ENCODE measurements at places on chromosomes 4 and X.

GRCh38 chr4:13484749-13485221 is 645 bp upstream of the RAB28 start:
- DNase-seq, result peak; percentile 36

GRCh38 chr4:112130906-112131305 is 14.3 kb upstream of the FAM241A start:
- no peak for DNase-seq

DNA sequence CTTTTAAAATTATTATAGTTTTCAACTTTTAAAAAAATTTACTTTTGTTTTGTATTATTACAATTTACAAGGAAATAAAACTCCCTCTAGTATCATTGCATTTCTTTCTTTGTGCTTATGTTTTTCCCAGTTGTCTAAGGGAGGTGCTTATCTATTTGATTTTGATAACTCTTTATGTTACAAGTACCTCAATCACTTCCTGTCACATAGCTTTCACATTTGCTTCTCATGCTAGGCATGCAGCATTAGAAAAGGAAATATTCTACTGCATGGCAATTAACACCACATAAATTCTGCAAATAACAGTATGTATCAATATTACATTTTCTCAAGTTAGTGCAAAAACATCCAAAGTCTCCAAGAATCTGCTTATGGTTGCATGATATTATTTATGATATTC is 180.3 kb upstream of the HS3ST1 start:
- no peak for DNase-seq

GRCh38 chr4:17347445-17347844 is 164.4 kb downstream of the QDPR start:
- DNase-seq, result peak; percentile 11

DNA sequence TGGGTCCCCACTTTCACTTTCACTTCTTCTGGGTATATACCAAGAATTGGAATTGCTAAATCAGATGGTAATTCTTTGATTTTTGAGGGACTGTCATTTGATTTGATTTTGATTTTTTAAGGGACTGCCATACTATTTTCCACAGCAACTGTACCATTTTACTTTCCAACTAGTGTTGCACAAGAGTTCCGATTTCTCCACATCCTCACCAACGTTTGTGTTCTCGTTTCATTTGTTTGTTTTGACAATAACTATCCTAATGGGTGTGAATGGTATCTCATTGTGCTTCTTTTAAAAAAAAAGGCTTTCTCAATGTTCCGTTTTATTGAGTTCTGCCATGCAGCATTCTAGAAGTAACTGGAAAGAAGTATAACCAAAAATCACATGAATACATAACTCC is 62.6 kb downstream of the C4orf46 start:
- no peak for DNase-seq

DNA sequence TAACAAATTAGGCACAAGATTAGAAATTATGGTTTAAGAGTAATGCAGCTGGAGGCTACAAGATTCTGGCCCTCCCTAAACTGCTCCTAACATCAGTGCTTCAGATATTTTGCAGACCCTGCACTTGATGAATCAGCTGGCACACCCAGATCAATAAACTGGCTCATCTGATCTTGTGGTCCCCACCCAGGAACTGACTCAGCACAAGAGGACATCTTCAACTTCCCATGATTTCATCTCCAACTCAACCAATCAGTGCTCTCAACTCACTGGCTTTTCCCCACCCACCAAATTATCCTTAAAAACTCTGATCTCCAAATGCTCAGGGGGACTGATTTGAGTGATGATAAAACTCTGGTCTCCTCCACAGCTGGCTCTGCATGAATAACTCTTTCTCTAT is 21.7 kb upstream of the TMEM33 start:
- DNase-seq, result no peak

DNA sequence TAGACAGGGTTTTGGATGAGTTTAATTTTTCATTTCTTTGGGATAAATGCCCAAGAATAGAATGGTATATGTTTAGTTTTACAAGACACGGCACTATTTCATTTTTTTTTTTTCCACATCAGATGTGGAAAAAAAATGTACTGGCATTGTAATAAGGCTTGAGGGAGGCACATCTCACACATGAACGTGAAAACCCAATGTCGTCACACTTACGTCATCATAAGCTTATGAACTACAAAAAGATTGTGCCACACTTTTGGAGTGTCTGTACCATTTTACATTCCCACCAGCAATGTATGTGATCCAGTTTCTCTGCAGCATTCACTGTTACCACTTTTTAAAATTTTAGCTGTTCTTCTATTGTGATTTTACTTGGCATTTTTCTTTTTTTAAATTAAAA is 74.2 kb downstream of the TAF1 start:
- DNase-seq, result no peak

DNA sequence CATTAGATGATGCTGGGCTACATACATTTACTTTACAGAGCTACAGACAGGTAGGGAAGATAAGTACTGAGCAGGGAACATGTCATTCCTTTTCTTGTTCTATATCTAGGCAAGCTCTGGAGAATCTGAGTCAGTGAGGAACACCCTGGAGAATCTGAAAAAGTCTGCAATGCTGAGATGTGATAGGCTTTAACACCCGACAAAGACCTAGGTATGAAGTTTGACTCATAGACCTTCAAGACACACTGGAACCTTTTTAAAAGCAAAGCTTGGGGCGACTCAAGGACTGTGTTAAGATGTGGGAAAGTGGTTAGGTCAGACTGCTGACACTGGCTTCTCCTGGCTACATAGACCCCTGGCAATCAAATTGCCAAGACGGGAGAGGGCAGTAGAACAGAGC is 42.8 kb downstream of the OSTC start:
- DNase-seq, result no peak

DNA sequence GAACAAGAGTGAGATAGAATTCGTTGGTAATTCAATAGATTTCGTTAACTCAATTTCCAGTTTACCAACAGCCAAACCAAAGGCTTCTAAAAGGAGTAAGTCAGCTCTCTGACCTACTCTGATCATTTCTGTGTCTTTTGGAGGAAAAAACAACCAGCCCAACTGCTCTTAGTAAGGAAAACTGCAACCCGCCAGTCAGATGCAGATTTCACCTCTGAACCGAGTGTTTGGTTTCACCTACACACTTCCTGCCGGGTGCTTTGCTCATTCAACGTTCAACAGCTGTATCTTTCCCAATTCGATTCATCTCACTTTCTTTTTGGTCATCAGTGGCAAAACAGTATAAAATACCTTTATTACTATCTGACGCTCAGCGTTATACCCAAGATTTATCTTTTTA is 24.5 kb downstream of the TMSB4X start:
- DNase-seq, result no peak

- DNase-seq, result no peak
Observed at GRCh38 chr4:59814402-59815010, 1385.6 kb upstream of the ADGRL3 start.

DNA sequence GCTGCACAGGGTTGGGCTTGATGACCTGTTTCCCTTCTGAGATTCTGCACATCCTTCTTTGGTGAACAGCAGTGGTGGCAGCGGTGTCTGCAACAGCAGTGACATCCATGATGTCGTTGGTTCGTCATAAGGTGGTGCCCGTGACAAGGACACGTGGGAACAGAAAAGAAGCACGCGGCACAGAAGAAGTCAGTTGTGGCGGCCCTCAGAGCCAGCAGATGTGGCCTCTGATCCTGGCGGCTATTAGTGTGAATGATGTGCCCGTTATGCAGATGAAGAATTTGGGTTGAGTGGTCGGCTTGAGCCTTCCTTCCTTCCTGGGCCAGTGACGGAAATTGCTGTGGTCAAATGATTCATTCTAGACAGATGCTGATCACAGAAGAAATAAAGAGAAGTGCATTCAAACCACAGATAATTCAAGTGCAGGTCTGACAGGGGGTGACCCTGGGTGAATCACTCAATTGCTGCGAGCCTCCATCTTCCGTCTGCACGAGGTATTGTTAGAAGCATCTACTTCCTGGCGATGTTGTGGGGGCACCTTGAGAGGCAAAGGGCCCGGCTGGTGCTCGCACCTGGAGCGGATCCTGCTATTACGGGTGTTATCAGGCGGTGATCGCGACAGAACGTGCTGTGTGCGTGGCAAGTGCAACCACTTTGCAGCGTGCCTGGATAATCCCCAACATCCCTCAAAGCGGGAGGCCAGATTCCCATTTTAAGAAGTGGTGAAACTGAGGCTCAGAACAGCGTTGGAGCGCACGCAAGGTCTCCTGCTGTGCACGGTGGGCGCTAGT is 215.2 kb upstream of the PSAPL1 start:
- DNase-seq, result no peak

DNA sequence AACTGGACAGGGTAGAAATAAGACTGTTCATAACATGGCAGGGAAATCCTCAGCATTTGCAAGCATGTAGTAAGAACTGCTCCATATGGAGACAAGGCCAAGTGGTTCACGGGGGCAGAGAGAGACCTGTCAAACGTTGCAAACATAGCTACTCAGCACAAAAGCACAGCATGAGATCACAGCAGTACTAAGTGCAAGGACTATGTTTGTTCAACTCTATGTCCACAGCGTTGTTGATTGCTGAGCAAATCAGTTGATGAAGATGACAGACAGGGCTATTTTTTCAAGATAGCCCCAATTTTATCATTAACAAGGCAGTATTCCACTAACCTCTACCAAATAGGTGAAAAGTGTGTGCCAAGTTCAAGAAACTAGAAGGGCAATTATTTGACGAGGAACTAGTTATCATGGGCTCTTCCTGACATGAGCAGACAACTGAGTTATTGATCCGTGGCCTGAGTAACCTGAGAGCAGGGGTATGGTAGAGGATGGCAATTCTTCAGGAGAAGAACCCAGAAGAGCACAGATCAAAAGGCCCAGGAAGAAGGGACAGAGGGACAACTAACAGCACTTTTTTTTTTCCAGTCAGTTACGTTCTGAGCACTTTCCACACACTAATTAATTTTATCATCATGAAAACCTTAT is 57.4 kb downstream of the SPOCK3 start:
- peak; percentile 45 for DNase-seq

GRCh38 chrX:44872821-44873414 is at the start of gene KDM6A:
Gene KDM6A, plus strand, starts transcription at chrX:44873188. Its CDS starts 364 bp downstream, at chrX:44873552.
- DNase-seq, result peak; percentile 97

DNA sequence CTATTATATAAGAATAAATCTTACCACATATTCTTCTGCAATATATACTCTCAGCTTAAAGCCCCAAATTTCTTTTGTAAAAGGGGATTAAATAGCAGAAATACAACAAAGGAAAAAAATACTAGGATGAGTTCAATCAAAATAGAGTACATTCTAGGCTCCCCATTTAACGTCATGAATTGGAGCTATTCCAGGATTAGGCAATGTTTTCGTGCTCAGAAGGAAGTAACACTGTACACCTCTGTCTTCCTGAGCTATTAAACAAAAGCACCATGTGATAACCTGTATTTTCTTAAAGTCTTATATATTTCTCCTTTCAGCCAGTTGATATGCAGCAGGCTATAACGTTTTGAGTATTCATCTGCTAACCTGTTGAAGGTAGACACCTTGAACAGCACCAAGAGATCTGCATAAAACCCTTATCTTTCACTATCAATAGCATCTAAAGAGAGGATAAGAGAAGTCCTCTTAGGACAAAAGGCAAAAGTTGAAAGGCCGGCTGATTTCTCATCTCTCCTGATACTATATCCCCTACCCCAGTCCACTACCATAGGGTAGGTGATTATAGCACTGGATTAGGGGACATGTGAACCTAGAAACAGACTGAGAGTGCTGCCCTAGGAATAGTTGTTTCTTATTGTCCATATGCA is 31.5 kb downstream of the TEC start:
- DNase-seq, result peak; percentile 31

DNA sequence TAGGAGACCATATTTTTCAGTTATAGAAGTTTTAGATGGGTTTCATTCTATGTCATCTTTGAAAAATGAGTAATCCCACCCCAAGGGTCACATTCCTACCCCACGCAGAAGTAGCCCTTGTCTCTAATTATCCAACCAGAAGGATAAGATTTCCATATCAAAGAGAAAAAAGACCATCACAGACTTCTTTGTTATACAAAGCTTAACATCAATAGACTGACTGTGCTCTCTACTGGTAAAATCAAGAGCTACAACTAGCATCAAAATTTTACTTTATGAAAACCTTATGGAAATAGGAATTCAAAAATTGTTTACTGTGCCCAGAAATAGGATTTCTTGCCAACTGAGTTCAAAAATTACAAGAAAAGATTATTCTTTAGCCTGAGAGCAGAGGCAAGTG is 24.9 kb downstream of the TNMD start:
- no peak for DNase-seq

- no peak for DNase-seq
Observed at GRCh38 chr4:148152868-148153625, 289.2 kb downstream of the NR3C2 start.

GRCh38 chr4:14237911-14238310 is 610.4 kb upstream of the BOD1L1 start:
- DNase-seq, result no peak

DNA sequence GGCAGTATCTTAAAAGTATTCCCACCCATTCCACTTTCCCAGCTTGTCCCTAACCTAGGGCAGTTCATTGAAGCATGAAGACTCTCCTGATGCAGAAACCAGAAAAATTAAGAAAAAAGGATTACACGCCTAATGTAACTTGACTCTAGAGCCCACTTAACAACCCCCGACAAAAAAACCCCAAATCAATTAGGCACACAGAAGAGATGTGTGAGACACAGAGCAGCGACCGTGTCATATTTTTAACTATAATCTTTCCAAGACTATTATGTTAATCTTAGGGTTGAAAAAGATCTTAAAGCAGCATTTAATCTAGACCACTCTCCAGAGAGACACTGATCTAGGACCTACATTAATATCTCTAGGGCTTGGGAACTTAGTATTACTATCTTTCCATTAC is 1.3 kb downstream of the YTHDC1 start:
- DNase-seq, result no peak

DNA sequence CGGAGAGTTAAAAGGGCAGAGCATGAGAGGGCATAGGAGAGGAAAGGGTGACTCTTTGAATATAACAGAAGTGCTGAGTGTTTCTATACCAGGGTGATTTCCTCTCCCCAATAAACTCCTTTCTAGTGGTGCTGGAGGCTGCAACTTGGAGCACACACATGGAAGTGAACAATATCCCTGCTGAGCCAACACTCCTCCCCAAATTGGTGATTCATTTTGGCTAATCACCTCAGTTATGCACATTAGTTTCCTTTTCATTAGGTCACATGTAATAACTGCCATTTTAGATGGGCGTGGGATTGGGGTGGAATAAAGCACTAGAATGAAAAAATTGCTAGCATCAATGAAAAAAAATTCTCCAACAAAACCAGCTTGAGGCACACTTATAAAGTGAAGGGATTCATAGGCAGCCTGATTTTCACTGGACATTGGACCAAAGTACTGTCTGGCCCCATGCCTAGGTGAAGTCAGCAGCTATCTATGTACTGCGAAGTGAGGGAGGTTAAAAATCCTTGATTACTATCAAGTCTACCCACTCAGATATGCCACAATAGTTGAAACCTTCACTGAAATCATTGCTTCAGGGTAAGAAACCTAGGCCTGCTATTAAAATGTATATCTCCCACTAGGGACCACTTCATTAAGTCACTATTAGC is 174.0 kb downstream of the GLUD2 start:
- DNase-seq, result no peak

DNA sequence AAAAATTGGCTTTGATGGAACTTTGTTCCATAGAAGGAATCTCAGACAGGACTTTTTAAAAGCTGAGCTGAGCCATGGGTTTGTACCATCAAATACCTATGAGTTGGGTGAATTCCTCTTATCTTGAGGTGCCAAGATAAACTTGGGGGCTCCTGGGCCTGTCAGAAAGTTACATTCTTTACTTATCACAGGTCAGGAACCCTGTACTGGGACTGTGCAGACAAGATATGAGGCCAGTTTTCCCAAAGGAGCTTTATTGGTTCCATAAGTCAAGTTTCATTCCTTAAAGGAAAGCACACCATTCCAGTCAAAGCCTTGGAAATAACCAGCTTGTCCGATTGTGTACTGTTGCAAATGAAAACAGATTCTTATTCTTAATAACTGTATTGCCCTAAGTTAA is 72.4 kb upstream of the PACRGL start:
- DNase-seq, result no peak

All from NCI-H2081 (cell line).